ENCODE measurements at places on chromosomes 4 and X.

GRCh38 chrX:39862963-39863362 lies 234.8 kb downstream of the BCOR start:
- H3K27ac ChIP-seq: no peak overlapping the region
- DNase-seq: no peak
- H3K36me3 ChIP-seq: no peaks in the 10 kb centered on the region
- peaks cover 32% of the 10 kb centered on the region for H3K4me1 ChIP-seq

GRCh38 chr4:142984871-142985585 lies 138.9 kb upstream of the INPP4B start:
- peaks cover 14% of the 10 kb centered on the region for H3K27me3 ChIP-seq
- H3K36me3 ChIP-seq: no peaks in the 10 kb centered on the region
- no peak overlapping the region for H3K27ac ChIP-seq
- no peak overlapping the region for H3K4me3 ChIP-seq
- no peak for DNase-seq

GRCh38 chr4:73236151-73236550 lies 22.4 kb downstream of the ANKRD17 start:
- peaks cover 23% of the 10 kb centered on the region for H3K4me1 ChIP-seq
- H3K27ac ChIP-seq: no peak overlapping the region
- peaks cover 60% of the 10 kb centered on the region for H3K36me3 ChIP-seq
- no peak overlapping the region for H3K4me3 ChIP-seq

- H3K4me3 ChIP-seq: no peak overlapping the region
- no peaks in the 10 kb centered on the region for H3K4me1 ChIP-seq
- H3K36me3 ChIP-seq: no peaks in the 10 kb centered on the region
- H3K27ac ChIP-seq: no peak overlapping the region
- no peaks in the 10 kb centered on the region for H3K27me3 ChIP-seq
These were observed 253.9 kb upstream of the NOCT start for GRCh38 chr4:138761638-138762220.

DNA sequence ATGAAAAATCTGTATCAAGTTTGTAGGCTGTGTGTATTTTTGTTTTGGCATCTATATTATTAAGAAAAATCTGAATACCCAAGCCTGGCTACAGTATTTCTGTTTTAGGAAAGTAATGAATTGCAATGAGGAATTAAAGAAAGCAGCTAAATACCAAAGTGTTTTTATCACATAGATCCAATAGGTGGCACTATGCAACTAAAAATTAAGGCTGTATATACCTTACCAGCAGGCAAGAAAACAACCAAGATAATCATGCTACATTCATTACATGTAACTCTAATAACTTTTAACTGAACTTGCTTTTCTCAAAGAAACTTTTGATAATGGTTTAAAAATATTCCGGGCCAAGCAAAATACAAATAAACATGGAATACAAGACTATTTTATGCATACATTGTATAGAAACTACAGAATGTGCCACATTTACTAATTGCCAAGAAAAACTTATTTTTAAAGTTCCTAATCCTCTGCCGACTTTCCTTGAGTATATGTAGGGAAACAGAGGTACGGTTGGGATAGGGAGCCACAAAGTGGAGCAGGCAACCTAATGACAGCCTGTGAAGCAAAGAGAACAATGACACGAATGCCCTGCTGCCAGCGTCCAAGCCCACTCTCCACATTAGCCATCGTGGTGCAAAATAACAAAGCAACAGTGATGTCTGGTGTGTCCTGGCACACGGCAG lies 63.7 kb downstream of the SEC24D start:
- H3K27me3 ChIP-seq: no peaks in the 10 kb centered on the region
- H3K4me1 ChIP-seq: no peaks in the 10 kb centered on the region
- peaks cover 3% of the 10 kb centered on the region for H3K36me3 ChIP-seq

DNA sequence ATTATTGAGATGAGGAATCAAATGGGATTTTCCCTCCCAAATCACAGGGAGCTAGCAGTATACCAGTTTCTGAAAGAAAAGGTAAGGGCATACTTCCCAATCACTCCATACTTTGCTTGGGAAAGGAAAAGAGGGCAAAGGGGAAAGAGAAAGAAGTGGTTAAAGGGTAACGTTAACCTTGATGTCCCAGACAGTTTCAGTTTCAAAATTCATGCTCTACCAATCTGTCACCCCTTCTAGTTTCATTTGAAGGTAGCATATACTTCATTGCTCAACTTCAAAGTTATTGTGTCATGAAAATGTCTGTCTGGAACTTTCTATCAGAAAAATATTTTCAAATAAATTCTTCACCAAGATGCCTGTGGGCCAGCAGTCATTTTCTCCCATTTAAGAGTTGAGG lies 16.0 kb downstream of the TNMD start:
- H3K27ac ChIP-seq: no peak overlapping the region
- H3K36me3 ChIP-seq: no peaks in the 10 kb centered on the region
- H3K27me3 ChIP-seq: no peaks in the 10 kb centered on the region
- DNase-seq: no peak
- no peaks in the 10 kb centered on the region for H3K4me1 ChIP-seq
